ENCODE measurements at places on chromosomes 5 and 9.

DNA sequence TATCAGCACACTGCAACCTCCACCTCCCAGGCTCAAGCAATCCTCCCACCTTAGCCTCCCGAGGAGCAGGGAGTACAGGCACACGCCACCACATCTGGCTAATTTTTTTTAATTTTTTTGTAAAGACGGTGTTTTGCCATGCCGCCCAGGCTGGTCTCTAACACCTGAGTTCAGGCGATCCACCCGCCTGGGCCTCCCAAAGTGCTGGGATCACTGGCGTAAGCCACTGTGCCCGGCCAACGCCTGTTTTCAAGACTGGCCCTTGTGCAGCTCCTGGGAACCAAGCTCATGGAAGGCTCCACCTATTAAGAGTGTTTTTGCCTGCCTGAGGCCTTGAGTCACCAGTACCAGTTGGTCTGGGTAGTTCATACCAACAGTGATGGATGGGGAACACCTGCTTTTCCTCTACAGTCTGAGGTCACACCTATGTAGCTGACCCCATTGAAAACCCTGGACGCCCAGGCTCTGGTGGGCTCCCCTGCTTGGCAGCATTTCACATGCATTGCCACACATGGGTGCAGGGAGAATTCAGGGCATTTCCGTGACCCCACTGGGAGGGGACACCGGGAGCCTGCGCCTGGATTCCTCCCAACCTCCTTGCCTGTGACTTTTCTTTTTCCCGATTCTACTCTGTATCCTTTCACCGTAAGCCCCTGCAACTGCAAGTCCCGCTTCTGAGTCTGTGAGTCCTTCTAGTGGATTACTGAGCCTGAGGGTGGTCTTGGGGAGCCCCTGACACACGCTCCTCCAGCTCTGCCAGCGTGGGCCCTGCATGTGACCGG is 63.5 kb downstream of the ZNF354C start:
- no peak for DNase-seq

GRCh38 chr5:10695055-10695649 is 65.9 kb downstream of the DAP start:
- DNase-seq: peak; percentile 82

GRCh38 chr5:60826653-60827052 is 17.4 kb downstream of the ELOVL7 start:
- DNase-seq: no peak

DNA sequence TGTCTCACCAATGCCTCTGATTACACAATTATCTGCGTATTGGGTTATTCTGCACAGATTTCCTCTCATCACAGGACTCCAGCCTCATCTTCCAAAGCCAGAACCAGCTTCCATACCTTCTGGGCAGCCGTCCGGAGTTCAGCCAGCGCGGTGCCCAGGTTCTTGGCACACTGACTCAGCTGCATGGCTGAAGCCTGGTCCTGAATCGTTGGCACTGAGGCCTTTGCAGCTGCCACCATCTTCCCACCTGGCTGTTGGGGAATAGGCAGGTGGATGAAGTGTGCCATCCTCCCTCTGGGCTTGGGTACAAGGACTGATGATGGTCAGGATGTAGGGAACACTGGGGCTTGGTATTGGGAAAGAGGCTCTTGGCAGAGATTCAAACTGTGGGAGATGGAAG is 17.9 kb downstream of the TLN1 start:
- no peak for DNase-seq

- no peak for DNase-seq
Measured at GRCh38 chr5:98602534-98603112, 170.8 kb upstream of the RGMB start.

GRCh38 chr5:55923177-55923771 is 71.5 kb downstream of the IL6ST start:
- peak; percentile 57 for DNase-seq
